ENCODE measurements at places on chromosomes 7 and 10.

GRCh38 chr10:54983255-54983654 is 182.2 kb upstream of the PCDH15 start:
- DNase-seq = no peak

GRCh38 chr10:76152186-76152585 is 720.8 kb downstream of the LRMDA start:
- no peak for DNase-seq

GRCh38 chr7:25083201-25083600 is 41.9 kb downstream of the CYCS start:
- no peak for DNase-seq

GRCh38 chr7:112833082-112833481 is 42.9 kb upstream of the TMEM168 start:
- DNase-seq = no peak

Measured in stimulated activated CD4-positive, alpha-beta T cell treated with anti-CD3 and anti-CD28 coated beads, Interleukin-4, amount 100 ng/mL, for 1 hour (primary cell).